ENCODE measurements at places on chromosomes 4 and X. TPM values are rescaled to one million over a fixed set of nuclear protein-coding genes. Genes with fewer than 3 reads are reported as not detected.
A peak's percentile ranks its signal among the peaks of the same experiment; 100 is the strongest.

GRCh38 chrX:134798472-134798871, 140.2 kb upstream of the PLAC1 start:
- peaks cover 6% of the 10 kb centered on the region for H3K36me3 ChIP-seq
- no peaks in the 10 kb centered on the region for H3K27me3 ChIP-seq
- peaks cover 42% of the 10 kb centered on the region for H3K4me1 ChIP-seq
- H3K27ac ChIP-seq: no peak overlapping the region
- no peak for DNase-seq

- H3K36me3 ChIP-seq: no peaks in the 10 kb centered on the region
- no peaks in the 10 kb centered on the region for H3K27me3 ChIP-seq
- H3K4me3 ChIP-seq: no peak overlapping the region
- no peak for DNase-seq
- H3K27ac ChIP-seq: no peak overlapping the region
These were observed 87.7 kb upstream of the EFHC2 start for GRCh38 chrX:44431194-44431593.

GRCh38 chr4:147088146-147088545, 142.5 kb upstream of the TTC29 start:
- peaks cover 3% of the 10 kb centered on the region for H3K27me3 ChIP-seq
- H3K36me3 ChIP-seq: no peaks in the 10 kb centered on the region
- DNase-seq: no peak
- H3K4me3 ChIP-seq: no peak overlapping the region
- no peak overlapping the region for H3K27ac ChIP-seq
- H3K4me1 ChIP-seq: no peaks in the 10 kb centered on the region

GRCh38 chr4:153466949-153467896, 1.1 kb downstream of the TMEM131L start:
- H3K27me3 ChIP-seq: peaks cover 16% of the 10 kb centered on the region
- H3K4me3 ChIP-seq: peak overlapping the region; percentile 92
- peaks cover 47% of the 10 kb centered on the region for H3K4me1 ChIP-seq

DNA sequence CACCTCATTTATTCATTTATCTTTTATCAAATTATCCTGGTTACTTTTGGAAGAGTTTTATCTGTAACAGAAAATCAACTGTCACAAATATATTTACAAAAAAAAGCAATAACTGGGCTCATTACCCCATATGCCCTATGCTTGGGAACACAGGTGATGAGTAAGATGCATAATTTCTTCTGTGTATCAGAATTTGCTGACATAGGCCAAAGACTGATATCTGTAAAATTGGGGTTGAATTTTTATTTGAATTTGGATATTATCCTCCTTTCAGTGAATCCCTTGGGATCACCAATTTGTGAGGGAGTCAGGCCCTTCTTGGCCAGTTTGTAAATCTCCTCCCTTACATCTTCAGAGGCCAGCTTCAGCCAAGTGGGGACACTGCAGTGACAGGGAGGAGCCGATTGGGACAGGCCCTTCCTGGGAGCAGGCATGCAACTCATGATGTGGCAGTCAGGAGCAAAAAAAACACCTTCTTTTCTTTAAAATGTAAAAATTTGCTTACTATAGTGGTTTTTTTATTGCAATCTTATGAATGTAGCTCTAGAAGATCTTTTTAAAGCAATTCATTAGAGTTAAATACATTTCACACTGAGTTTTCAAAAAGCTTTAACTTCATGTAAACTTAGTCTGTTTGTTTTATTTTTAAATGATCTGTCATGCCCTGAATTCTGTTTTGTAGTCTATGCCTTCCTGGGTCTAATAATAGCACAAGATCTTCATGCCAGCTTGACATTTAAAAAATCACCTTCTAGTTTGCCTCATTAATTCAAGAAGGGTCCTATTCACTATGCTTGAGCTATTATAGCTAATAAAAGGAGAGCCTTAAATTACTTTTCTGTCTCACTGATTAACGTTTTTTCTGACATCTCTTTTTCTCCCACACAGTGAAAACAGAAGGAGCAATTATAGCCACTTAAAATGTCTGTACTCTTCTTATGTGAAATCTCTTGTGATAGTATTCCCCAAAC, 136.6 kb upstream of the SPRY1 start:
- H3K27me3 ChIP-seq: no peaks in the 10 kb centered on the region
- peak overlapping the region; percentile 59 for H3K27ac ChIP-seq
- H3K4me3 ChIP-seq: no peak overlapping the region
- peaks cover 22% of the 10 kb centered on the region for H3K4me1 ChIP-seq
- peaks cover 3% of the 10 kb centered on the region for H3K36me3 ChIP-seq

- peak overlapping the region; percentile 40 for H3K27ac ChIP-seq
- no peaks in the 10 kb centered on the region for H3K27me3 ChIP-seq
- DNase-seq: no peak
- peaks cover 8% of the 10 kb centered on the region for H3K36me3 ChIP-seq
These were observed 867 bp downstream of the TIFA start for GRCh38 chr4:112284662-112285411.

GRCh38 chr4:42750091-42750490, 93.2 kb upstream of the ATP8A1 start:
- no peaks in the 10 kb centered on the region for H3K36me3 ChIP-seq

GRCh38 chr4:72473434-72473900, 95.6 kb downstream of the ADAMTS3 start:
- H3K27ac ChIP-seq: peak overlapping the region; percentile 84
- H3K4me3 ChIP-seq: no peak overlapping the region
- no peak for DNase-seq
- H3K4me1 ChIP-seq: peaks cover 4% of the 10 kb centered on the region
- peaks cover 5% of the 10 kb centered on the region for H3K36me3 ChIP-seq

GRCh38 chr4:55458611-55459010, 62.9 kb downstream of the TMEM165 start:
- H3K27me3 ChIP-seq: no peaks in the 10 kb centered on the region
- no peaks in the 10 kb centered on the region for H3K4me1 ChIP-seq
- H3K4me3 ChIP-seq: no peak overlapping the region
- DNase-seq: no peak
- peaks cover 2% of the 10 kb centered on the region for H3K36me3 ChIP-seq
- H3K27ac ChIP-seq: no peak overlapping the region

GRCh38 chrX:119042996-119043395, 29.8 kb upstream of the CT47C1 start:
- no peak overlapping the region for H3K4me3 ChIP-seq
- H3K4me1 ChIP-seq: no peaks in the 10 kb centered on the region
- DNase-seq: no peak
- no peaks in the 10 kb centered on the region for H3K27me3 ChIP-seq
- no peaks in the 10 kb centered on the region for H3K36me3 ChIP-seq
- H3K27ac ChIP-seq: no peak overlapping the region

DNA sequence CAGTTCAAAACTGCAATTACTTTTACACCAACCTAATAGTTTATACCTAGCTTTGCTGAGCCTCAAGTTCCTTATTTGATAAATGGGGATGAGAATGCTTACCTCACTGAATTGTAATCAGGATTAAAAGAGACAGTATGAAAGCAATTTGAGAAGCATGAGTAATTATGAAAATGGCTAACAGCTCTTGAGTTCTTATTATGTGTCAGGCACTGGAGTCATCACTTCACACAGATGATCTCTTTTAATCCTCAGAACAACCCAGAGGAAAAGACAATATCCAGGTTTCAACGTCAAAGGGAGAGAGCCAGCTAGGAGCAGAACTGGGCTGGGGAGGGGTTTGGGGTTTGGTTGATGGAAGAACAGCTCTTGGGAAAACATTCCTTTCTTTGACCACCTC, 221.0 kb upstream of the NWD2 start:
- no peak overlapping the region for H3K4me3 ChIP-seq
- no peaks in the 10 kb centered on the region for H3K36me3 ChIP-seq
- H3K27me3 ChIP-seq: no peaks in the 10 kb centered on the region
- H3K4me1 ChIP-seq: no peaks in the 10 kb centered on the region
- H3K27ac ChIP-seq: no peak overlapping the region

GRCh38 chr4:38526412-38526811, 137.6 kb upstream of the KLF3 start:
- H3K27ac ChIP-seq: no peak overlapping the region
- peaks cover 3% of the 10 kb centered on the region for H3K36me3 ChIP-seq
- H3K27me3 ChIP-seq: no peaks in the 10 kb centered on the region
- H3K4me1 ChIP-seq: peaks cover 13% of the 10 kb centered on the region
- no peak for DNase-seq
- no peak overlapping the region for H3K4me3 ChIP-seq

DNA sequence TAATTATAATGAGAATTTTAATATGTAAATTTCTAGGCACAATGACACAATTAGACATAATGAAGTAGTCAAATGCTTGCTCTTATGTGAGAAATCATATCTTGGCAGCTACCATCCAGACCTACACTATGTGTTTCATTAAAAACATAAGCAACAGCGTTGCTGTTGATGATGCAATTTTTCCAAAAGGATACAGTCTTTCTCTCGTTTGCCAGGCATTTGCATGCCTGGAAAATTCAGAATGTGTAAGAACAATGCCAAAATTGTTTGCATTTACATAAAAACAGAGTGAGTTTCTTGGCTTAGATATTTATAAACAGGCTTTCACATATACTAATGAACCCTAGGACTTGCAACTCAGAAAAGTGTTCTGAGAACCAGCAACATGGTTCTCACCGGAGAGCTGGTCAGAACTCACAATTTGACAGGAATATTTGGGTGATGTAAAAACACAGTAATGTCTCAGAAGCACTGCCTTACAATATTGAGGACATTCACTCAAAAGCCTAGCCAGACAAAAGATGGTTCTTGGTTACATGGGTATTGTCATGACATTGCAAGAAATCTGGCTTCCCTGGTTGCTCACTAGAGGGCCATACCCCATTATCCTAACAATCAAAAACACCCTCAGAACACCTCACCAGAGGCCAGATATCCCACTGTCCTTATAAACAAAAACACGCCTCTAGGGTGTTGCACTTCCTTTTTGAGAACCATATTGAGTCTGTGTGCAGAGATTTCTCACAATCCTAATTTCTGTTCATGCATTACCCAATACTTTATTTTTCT, 1029.0 kb upstream of the AGA start:
- no peaks in the 10 kb centered on the region for H3K27me3 ChIP-seq
- no peaks in the 10 kb centered on the region for H3K4me1 ChIP-seq
- no peak overlapping the region for H3K27ac ChIP-seq
- H3K4me3 ChIP-seq: no peak overlapping the region
- H3K36me3 ChIP-seq: no peaks in the 10 kb centered on the region

GRCh38 chrX:1093121-1093520, 119.3 kb downstream of the CRLF2 start:
- H3K27me3 ChIP-seq: peaks cover 12% of the 10 kb centered on the region
- H3K4me3 ChIP-seq: no peak overlapping the region
- no peak for DNase-seq
- no peaks in the 10 kb centered on the region for H3K36me3 ChIP-seq
- H3K27ac ChIP-seq: no peak overlapping the region

DNA sequence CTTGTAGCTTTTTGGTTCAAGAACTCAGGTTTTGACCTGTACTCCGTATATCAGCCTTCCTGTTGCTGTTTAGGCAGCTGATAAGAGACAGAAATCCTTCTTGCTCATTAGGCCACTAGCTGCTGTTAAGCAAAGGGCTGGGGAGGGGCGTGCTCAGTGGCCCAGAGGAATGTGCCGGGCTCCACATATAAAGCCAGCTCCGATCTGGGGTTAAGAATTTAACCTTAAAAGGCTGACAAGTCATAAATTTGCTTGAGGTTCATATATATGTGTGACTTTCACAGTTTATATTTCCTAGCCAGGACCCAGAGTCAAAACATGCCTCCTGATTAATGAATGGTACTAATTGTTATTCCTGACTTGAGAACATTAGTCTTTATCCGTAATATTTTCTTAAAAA, 15.3 kb downstream of the GPC3 start:
- H3K36me3 ChIP-seq: no peaks in the 10 kb centered on the region
- peaks cover 22% of the 10 kb centered on the region for H3K4me1 ChIP-seq
- peaks cover 2% of the 10 kb centered on the region for H3K27me3 ChIP-seq
- no peak overlapping the region for H3K27ac ChIP-seq
- H3K4me3 ChIP-seq: no peak overlapping the region

- H3K27ac ChIP-seq: no peak overlapping the region
- no peaks in the 10 kb centered on the region for H3K36me3 ChIP-seq
- no peak for DNase-seq
These were observed 1535.4 kb upstream of the ADGRL3 start for GRCh38 chr4:59664771-59665170.

DNA sequence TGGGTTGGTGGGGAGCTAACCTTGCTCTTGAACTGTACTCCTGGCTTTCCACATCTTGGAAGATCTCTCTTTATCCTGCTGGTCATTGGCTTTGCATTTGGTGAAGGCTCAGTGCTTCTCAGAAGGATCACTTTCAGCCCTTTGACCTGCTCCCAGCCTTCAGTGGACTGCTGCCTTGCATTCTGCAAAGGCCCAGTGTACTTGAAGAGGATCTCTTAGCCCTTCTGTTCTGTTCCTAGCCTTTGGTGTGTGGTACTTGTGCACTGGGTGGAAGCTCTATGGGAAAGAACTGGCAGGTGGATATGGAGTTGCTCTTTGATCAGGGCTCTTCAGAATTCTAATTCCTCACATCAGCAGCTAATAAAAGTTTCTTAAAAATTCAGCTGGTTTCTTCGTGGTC, 46.5 kb downstream of the FGF2 start:
- peaks cover 48% of the 10 kb centered on the region for H3K36me3 ChIP-seq
- no peak for DNase-seq
- no peak overlapping the region for H3K27ac ChIP-seq
- H3K27me3 ChIP-seq: no peaks in the 10 kb centered on the region
- H3K4me3 ChIP-seq: no peak overlapping the region

DNA sequence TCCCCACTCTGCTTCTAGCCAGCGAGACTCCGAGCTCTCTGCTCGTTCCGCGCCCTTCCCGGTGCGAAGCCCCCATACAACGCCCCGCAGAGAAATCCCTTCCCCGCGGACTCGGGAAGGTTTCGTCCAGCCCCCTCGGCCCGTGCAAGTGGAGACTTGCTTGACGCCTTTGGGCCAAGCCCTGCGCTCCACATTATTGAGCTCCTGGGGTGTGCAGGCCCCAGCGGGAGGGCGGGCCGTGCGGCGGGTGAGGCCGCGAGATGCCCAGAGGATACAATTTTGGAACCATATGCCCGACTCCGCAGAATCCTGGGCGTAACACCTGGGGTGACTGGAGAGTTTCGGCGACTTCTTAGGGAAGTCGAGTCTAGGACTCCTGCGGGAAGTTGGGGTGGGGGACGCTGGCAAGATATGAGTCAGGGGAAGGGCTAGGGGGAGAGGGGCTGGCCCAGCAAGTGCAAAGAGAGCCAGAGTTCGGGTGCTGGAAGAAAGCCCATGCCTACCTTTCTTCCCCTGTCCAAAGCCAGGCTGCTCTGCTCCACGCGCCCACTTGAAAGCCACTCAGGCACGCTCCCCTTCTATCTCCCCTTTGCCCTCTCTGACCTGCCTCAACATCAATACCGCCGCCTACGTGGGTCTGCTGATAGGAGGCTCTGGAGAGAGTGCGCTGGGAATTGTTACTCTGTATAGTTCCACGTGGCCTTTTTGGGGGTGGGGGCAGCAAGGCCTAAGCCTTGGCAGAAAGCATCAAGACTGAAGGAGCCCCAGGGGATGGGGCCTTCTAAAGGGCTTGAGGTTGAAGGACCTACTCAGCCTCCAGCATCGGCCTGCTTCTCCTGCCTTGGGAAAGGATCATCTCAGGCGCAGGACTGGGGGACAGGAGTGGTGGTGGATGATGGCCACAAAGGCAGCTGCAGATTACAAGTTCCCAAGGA, 1.2 kb upstream of the ELF4 start:
- peaks cover 1% of the 10 kb centered on the region for H3K4me1 ChIP-seq
- H3K27me3 ChIP-seq: peaks cover 49% of the 10 kb centered on the region
- no peak for DNase-seq
- peak overlapping the region; percentile 80 for H3K4me3 ChIP-seq
- no peaks in the 10 kb centered on the region for H3K36me3 ChIP-seq
- H3K27ac ChIP-seq: no peak overlapping the region

The PRRG3 gene
- total RNA-seq: 2.9 TPM

The RASSF6 gene
- not detected for total RNA-seq

The PASD1 gene
- not detected for total RNA-seq

The ITGB1BP2 gene
- 7.1 TPM for total RNA-seq

The TMEM154 gene
- 0.44 TPM for total RNA-seq

The FOXR2 gene
- total RNA-seq: not detected

The TKTL2 gene
- not detected for total RNA-seq

The FRG1 gene
- 41.5 TPM for total RNA-seq

The APBB2 gene
- 72.7 TPM for total RNA-seq

The PCDH11X gene
- 1.9 TPM for total RNA-seq

The TMLHE gene
- 17.2 TPM for total RNA-seq

The MAGED4B gene
- total RNA-seq: 175 TPM

Data from neural crest cell (in vitro differentiated cells).